ENCODE measurements at places on chromosomes 4 and X.
A peak's percentile ranks its signal among the peaks of the same experiment; 100 is the strongest.

GRCh38 chr4:99120501-99120900 is 23.6 kb downstream of the ADH4 start:
- no peak for DNase-seq

DNA sequence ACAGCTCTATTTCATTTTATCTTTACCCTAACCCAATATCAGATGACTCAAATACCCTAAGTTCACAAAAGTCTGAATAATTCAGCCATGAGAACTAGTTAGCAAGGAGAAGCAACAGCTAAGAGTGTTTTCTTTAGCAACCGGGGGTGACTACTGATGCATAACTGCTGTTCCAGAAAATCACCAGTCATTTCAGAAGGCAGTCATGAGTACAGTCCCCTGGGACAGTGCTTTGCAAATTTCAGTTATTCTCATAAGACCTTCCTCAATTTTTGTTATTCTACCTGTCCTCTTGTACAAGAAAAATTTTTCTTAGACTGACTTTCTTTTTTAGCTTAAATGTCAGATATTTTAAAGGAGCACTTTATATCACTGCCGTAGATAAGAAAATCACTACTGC is 16.4 kb downstream of the BANK1 start:
- no peak for DNase-seq

- no peak for DNase-seq
Observed at GRCh38 chr4:61553557-61554125, 353.5 kb downstream of the ADGRL3 start.

- no peak for DNase-seq
Observed at GRCh38 chr4:135032670-135033069, 831.1 kb upstream of the PABPC4L start.

DNA sequence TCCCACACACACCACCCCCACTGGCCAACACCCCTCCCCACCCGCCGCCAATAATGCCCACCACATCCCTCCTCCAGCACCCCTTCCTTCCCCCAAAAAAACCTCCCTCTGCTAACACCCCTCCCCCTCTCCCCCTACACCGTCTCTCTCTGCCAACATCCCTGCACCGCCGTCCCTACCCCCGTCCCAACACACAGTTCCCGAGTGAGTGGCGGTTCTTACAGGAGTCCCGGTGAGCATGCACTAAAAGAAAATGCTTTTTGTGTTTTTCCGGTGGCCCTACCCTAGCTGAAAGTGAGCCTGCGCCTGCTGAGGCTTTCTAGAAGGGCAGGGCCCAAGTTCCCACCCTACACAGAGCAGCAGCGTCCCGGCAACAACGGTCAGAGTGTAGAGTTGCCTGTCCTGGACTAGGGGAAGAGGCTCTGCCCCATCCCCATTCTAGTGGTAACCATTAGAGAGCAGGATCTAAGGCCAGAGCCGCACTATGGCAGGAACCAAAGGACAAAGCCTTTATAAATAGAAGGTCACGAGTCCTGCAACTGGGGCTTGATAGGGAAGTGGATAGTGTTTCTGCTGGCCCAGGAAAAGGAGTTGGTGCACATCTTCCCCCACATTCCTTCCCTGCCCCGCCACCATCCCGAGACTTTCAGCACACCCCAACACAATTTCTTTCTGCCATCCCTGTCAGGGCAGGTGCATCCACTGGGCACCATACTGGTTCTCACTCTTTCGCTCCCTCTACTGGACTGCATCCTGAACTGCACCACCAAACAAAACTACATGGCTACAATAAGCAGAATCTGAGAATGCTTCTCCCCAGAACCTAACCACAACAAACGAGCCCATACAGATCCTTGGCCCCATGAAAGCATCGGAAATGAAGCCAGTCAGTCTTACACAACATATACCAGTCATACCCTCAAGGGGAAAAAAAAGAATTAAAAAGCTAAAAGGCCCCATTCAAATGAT is 78.1 kb upstream of the PAGE3 start:
- DNase-seq = peak; percentile 40

- DNase-seq = no peak
Observed at GRCh38 chr4:115121351-115122043, 8.1 kb upstream of the NDST4 start.

DNA sequence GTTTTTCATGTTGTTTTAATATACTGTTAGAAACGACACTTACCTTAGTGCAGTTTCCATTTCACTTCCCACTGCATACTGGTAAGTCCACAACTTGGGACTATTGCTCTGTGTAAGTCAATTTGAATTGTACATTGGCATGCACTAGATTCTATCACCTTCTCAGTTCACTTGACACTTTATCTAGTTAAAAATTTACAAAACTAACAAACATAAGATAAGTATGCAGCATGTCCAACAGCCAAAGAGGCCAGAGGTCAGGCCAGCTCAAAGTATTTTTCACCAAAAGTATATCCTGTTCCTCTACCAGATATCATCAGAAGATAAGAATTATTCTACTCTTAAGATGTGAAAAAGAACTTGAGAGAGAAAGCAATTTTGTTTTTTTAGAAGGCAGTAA is 75.9 kb downstream of the QRFPR start:
- no peak for DNase-seq

DNA sequence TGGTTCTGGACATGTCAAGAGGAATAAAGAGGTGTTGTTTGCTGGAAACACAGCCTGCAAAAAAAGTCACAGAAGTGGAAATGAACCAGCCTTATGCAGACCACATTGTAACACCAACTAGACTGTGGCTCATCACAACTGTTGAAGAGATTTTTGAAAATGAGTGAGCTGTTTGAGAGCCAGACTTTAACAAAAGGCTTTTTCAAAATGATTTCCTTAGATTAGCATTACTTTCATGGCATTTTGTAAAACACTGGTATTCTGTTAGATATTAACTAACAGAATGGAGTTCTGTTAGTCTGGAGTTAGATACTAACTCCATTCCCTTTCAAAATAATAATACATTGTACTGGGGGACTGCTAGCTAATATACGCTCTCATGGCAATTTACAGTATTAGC is 60.6 kb upstream of the GABRA2 start:
- no peak for DNase-seq

- DNase-seq = no peak
Observed at GRCh38 chrX:118523920-118524319, 28.3 kb downstream of the DOCK11 start.

DNA sequence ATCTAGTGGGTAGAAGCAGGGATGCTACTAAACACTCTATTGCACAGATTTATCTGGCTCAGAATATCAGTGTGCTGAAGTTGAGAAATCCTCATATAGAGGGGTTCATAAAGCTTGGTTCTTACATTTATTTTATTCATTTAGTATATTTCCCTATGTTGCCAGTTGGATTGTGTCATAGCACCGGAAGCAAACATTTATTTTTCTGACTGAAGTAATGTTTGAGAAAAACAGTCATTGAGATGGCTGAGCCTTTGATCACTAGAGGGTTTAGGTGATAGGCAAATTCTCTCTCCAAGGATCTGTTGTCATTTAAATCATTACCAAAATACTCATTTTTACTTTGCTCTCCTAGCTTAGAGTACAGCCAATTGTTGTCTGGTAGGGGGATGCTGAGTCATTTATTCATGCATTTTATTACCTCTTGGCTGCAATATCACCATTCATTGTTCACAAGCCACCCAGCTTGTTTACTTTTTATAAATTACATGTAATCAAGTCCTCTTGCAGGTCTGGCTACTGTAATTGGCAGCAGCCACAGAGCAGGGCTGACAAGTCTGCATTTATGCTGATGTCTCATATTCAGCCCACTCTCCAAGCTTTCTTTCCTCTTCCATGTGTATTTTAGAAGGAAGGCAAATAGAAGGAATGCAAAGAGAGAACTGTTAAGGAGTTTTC is 15.2 kb downstream of the GAB1 start:
- DNase-seq = no peak

DNA sequence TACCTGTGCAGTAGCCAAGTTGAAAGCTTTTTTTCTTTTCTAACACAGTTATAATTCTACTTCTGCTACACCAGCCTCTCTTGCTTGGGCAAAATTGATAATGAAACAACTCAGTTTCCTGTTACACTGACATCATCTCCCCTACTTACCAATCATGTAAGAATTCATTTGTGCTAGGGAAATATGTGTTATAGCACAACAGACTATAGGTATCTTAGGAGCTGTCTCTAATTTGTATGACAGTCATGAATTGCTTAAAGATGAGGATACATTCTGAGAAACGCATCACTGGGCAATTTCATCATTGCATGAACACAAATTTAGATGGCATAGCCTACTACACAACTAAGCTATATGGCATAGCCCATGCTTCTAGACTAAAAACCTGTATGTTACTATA is 246.3 kb upstream of the ANKRD50 start:
- no peak for DNase-seq

- DNase-seq = no peak
Observed at GRCh38 chr4:38069271-38069760, 109.1 kb downstream of the PTTG2 start.

DNA sequence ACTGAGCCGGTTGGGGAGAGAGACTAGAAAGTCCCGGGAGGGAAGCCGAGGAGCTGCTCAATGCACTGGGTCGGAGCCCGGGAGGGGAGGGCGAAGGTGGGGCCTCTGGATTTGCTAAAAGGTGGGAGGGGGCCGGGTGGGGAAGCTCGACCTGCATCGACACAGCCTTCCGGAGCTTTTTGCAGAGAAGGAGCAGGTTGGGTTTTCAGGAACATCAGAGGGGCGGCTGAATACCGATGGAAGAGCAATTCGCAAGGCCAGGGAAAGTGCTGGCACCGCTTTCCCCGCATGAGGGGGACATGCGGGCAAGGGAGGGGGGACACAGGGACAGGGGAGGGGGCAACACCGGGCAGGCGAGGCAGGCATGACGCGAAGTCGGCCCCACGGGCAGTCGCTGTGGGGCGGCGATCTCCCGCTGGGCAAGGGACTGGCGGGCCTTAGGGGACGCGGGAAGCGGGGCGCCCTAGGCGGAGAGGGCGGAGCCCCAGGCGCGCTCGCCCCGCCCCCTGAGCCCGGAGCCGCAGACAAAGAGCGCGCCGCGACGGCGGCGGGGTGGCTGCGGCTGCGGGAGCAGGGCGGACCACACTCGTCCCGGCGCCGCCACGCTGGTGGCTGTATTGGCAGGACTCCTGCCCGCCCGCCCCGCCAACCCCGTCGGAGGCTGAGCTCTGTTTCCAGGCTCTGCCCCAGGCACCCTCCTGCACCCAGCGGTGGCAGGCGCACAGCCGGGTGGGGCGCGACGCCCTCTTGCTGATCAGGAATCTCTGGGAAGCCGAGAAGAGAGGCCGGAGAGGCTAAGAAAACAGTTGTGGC is 11.6 kb downstream of the PDZD4 start:
- no peak for DNase-seq

DNA sequence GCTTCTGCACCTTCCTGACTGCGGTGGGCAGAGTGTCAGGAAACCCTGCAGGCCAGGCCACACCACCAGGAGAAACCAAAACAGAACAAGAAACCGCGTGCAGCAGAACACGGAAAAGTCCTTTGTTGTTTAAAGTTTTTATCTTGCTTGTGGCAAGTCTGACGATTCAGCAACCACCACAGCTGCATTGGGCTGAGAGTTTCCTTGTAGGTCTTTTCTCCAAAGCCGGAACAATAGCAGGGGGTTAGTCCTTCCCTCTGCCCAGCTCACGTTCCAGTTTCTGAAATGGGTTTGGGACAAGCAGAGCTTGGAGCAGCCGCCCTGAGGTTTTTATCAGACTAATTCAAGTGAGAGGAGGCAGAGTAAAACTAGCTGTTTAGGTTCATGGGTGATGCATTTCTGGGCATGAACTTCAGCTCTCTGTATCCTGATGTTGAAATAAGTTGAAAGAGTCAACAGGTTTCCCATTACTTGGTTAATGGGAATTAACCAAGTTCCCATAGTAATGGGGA is 216.9 kb downstream of the PTTG2 start:
- DNase-seq = peak; percentile 23

- no peak for DNase-seq
Observed at GRCh38 chrX:109890300-109890699, 112.6 kb upstream of the TMEM164 start.

- no peak for DNase-seq
Observed at GRCh38 chr4:94722748-94723147, 35.0 kb upstream of the BMPR1B start.

DNA sequence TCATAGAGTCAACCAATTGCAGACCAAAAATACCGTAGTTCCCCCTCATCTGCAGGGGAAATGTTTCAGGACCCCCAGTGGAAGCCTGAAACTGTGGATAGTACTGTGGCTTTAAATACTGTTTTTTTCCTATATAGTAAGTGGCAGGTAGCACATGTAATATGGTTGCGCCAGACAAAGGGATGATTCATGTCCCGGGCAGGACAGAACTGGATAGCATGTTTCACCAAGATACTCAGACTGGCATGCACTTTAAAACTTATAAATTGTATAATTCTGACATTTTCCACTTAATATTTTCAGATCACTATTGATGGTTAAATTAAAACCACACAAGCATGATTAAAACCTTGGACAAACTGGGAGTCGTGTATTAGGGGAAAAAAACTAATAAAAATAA is 276.3 kb upstream of the AGA start:
- no peak for DNase-seq

- no peak for DNase-seq
Observed at GRCh38 chrX:104270212-104270611, 15.5 kb upstream of the ESX1 start.

GRCh38 chr4:47519239-47519883 is 34.3 kb downstream of the ATP10D start:
- no peak for DNase-seq

DNA sequence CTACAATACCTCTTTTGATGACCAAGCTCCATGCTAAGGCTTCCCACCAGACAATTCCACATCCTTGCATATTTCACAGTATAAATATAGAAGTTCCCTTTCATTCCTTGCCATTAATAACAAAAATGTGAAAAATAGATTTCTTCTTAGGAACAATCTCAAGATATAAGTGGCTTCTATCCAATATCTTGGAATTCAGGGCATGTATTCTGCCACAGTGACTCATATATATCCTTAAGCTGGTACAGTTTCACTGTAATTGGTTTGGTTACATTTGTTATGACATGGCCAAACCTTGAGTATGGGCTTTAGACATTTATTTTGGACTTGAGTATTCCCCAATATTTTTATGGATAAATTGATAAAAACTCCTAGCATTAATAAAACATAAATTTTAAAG is 181.7 kb upstream of the DDX53 start:
- DNase-seq = no peak

DNA sequence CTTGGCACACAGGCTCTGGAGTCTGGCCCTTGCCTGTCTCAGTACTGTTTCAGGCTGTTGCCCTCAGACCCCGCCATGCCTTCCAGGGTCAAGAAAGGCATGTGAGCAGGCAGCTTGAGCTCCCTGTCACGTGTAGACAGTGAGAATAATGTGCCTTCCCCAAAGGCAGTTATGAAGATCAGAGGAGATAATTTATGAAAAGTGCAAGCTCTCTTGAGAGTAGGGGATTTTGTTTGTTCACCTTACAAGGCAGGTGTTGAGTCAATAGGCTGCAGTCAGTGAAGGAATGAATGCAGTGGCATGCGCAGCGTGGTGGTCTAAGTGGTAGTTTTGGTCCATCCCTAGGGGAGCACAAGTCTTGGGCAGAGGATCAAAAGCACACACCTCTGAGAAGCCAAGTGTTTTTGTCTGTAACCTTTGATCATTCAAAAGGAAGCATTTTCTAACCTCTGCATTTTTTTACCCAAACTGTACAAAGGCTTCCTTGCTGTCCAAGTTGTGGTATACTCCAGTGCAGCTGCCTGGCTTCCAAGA is 14.4 kb downstream of the HADH start:
- DNase-seq = no peak

Data from stimulated activated CD4-positive, alpha-beta T cell treated with anti-CD3 and anti-CD28 coated beads, Interleukin-15, amount 100 ng/mL, for 48 hours (primary cell).